Activated CD4-positive, alpha-beta T cell treated with anti-CD3 and anti-CD28 coated beads, Interleukin-2, Interleukin-4, amounts not matched to agents 100 ng/mL and 50 ng/mL, durations not matched to agents 16 hours and 8 hours (primary cell): ENCODE measurements at places on chromosomes 2 and 18.

DNA sequence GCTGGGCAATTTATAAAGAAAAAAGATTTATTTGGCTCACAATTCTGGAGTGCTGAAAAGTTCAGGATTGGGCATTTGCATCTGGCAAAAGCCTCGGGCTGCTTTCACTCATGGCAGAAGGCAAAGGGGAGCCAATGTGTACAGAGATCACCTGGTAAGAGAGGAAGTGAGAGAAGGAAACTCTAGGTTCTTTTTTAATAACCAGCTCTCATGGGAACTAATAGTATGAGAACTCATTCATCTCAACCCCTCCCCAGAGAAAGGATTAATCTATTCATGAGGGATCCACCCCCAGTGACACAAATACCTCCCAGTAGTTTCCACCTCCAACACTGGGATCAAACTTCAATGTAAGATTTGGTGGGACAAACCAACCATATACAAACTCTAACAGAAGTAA, 129.0 kb downstream of the EVA1A start:
- DNase-seq = no peak

GRCh38 chr18:22702806-22703205, 230.3 kb upstream of the RBBP8 start:
- no peak for DNase-seq

DNA sequence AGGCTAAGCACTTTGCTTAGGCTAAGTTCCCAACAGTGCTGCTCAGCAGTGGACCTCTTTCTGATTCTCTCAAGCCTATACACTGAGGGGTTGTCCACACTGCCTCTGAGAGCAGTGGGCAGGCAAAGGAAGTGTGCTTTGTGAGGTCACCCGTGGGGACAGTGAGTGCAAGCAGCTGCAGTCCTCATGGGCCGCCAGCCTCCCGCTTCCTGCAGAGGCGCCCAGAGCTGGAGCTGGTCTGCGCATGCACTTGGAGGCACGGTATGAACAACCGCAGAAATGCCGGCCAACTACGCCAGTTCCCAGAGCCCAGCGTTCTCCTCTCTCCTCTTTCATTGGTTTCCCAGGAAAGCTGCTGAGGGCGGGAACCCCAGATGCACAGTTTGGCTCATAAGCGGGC, 149.5 kb upstream of the DLX2 start:
- DNase-seq = no peak

- DNase-seq = no peak
These were observed 131.3 kb upstream of the GPC1 start for GRCh38 chr2:240303896-240304745.

GRCh38 chr2:61018798-61019197, 743 bp upstream of the PUS10 start:
- DNase-seq = no peak

DNA sequence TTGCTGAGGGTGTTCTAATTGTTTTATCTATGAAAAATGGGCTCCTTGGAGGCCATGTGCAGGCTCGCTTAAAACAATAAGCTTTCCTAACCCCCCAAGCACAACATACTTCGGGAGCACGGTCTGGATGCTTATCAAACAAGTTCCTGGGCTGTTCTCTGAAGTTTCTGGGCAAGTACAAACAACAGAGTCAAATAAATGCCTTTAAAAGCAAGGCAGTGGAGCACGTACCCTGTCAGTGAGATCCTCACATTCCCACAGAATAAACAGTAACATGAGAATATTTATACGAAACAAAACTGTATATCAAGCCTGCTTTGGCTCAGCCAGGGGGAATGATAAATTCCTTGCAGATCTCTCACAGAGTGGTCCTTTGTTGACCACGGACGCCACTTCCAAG, 44.8 kb downstream of the FTCDNL1 start:
- DNase-seq = no peak

- no peak for DNase-seq
These were observed 17.3 kb upstream of the FEZ2 start for GRCh38 chr2:36615222-36615621.

DNA sequence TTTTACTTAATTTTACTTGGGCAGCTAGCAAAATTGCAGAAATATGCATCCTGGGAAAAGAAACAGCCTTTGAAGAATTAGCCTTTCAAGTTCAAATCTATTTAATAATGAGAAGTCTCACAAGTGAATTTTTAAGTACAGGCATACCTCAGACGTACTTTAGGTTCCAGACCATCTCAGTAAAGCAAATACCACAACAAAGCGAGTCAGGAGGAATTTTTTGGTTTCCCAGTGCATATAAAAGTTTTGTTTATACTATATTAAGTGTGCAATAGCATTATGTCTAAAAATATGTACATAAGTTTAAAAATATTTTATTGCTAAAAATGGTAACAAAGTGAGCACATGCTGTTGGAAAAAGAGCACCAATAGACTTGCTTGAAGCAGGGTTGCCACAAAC, 50.8 kb upstream of the TWSG1 start:
- no peak for DNase-seq

- no peak for DNase-seq
These were observed 25.7 kb downstream of the TUBB6 start for GRCh38 chr18:12333506-12334290.

GRCh38 chr2:111705239-111705638, 178.8 kb downstream of the ANAPC1 start:
- DNase-seq = no peak

DNA sequence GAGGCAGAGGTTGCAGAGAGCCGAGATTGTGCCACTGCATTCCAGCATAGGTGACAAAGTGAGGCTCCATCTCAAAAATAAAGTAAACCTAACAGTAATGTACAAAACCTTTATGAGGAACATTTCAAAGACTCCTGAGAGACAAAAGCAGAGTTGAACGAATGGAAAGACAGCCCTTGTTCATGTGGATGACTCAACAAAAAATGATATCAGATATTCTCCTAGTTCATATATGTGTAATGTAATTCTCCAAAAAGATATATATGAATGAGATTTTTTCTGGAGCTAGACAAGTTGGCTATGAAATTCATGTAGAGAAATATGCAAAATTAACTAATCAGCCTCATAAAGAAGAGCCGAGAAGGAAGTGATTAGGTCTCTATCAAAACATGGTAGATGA, 61.7 kb downstream of the KIAA1328 start:
- DNase-seq = no peak

DNA sequence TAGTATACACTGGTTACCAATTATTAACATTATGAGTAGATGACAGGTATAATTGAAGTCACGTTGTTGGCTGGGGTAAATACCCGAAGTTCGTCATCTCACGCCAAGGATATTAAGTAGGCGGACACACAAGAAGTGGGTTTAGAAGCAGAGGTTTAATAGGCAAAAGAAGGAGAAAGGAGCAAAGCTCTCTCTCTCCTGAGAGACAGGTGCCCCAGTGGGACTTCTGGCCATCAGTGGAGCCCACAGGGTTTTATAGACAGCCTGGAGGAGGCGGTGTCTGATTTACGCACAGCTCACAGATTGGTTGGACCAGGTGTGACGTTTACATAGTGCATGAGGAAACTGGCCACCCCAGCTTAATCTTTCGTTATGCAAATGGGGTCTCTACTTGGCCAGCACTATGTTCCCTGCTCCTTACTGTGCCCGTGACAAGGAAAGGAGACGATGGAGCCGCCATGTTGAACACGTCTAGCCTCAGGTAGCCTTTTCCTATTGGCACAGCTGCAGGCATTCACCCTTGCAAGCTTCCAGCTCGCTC, 128.8 kb upstream of the KYNU start:
- no peak for DNase-seq

- DNase-seq = no peak
These were observed 1467.9 kb upstream of the ZEB2 start for GRCh38 chr2:145987793-145988192.

DNA sequence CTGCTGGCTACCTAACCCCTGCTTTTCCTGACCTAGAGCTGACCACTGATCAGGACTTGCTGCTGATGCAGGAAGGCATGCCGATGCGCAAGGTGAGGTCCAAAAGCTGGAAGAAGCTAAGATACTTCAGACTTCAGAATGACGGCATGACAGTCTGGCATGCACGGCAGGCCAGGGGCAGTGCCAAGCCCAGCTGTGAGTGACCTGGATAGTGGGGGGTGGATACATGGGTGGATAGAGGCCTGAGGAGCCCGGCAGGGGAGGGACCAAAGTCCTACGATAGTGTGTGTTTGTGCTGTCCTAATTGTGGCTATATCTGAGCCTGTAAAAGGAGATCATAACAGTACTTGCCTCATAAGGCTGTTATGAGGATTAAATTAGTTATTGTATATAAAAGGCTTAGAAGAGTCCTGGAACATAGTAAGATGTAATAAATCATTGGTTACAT, 8.2 kb downstream of the PLCD4 start:
- DNase-seq = no peak

- no peak for DNase-seq
These were observed 773 bp downstream of the MBP start for GRCh38 chr18:77131652-77132368.

GRCh38 chr2:137190411-137191195, 425.3 kb downstream of the THSD7B start:
- no peak for DNase-seq

DNA sequence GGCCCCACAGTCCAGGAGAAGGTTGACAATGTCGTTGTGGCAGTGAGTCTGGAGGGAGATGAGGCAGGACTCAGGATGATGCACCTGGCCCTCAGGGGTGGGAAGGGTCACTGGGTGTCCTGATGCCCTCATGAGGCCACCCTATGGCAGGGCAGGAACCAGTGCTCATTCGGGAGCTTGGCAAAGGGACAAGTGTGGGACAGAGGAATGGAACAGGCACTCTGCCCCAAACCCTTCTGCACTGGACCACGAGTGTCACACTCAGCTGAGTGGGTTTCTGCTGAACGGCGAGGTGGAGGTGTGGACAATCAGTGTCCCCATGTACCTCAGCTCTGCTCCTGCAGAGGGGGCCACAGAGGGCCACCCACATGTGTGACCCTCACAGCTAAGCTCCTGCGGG, 32.0 kb downstream of the ANKMY1 start:
- DNase-seq = no peak

DNA sequence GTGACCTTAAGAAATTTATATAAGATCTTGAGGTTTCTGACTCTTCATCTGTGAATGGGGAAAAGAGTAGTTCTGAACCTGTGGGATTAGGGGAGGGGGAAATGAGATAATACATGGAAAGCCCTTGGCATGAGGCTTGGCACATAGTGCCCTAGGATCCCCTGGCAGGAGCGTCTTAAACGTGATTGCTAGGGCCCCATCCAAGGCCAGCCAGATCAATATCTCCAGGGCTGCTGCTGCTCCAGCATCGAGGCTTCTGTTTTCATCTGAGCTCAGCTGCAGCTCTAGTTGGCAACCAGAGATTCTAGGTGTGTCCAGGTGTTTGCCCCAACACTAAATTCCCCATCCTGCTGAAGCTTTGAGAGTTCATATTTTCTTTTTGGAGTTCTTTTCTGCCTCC, 71.0 kb downstream of the IL1R2 start:
- DNase-seq = no peak
